ENCODE measurements at places on chromosomes 2 and 18.

DNA sequence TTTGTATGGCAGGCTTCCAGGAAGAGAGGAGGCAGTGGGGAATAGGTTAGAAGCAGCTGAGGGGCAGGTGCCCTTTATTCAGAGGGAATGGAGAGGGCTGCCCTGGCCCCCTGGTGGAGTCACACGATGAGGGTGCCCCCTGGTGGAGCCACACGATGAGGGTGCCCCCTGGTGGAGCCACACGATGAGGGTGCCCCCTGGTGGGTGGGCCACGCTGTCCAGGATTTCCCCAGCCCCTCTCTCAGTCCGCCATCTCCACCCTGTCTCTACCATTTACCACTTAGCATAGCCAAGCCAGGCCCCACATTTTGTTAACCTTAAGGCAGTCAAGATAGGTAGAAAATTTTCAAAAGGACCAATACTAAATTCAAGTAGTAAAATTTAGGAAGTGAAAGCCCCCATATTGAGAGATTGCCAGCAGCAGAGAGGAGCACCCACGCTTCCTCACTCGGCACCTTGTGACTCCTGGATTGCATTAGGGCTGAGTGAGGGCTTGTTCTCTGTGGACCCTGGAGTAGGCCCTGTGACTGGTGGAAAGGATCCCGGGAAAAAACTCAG, 10.4 kb upstream of the FAM228A start:
- peak; percentile 82 for DNase-seq

- DNase-seq: no peak
Measured at GRCh38 chr2:65146078-65146477, 16.2 kb upstream of the RAB1A start.

GRCh38 chr2:88307817-88308216, 137.7 kb downstream of the THNSL2 start:
- DNase-seq: peak; percentile 43

DNA sequence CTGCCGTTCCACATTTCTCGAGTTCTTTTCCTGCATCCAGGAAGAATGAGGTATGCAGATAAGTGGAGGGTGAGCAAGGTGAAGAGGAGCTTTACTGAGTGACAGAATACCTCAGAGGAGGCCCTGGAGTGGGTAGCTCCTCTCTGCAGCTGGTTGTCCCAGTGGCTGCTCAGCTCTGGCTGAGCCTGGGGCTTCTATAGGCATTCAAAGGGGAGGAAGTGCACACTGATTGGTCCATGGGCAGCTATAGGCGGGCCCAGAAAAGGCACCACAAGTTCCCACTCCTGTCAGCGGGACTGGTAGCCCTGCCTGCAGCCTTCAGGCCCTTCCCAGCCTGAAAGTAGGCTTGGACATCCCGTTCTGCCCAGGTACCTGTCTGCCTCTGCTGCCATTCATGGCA, 94.7 kb downstream of the DOK6 start:
- DNase-seq: no peak

DNA sequence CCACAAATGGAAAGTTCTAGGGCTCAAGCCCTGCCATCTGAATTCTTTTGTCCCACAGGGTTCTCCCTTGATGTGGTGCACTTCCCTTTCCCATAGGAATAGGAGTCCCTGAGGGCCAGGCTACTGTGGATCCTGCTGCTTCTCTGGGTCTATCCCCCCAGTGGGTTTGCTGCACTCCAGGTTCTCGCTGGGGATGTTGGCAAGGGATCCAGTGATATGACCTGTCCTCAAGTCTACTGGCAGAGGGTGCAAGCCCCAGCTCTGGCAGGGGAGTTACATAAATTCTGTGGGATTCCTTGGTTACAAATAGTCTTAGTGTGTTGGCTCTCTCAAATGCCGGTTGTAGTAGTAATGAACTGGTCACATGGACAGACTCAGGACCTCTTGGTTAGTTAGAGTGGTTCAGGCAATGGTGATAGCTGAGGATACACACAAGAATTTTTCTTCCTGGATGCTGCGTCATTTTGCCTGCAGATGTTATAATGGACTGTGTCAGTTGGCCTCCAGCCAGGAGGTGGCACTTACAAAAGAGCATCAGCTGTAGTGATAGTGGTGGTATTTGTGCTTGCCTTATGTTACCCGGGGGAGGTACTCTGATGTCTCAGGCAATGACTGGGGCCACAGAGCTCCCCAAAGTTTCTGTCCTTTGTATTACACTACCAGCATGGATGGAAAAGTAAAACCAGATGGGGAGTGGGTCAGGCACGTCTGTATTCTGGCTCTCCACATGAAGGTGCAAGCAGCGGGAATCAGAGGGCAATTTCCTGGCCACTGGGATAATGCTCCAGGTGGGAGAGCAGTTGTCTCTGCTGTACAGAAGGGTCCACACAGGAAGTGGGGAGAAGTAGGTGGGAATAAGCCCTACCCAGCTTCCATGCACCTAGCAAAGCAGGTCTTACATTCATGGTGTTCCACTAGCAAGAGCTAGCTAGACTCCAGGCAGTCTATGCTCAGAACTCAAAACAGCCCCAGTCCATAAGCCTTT, 267.9 kb downstream of the SOX11 start:
- DNase-seq: no peak

GRCh38 chr2:14616342-14616741, 16.2 kb upstream of the LRATD1 start:
- DNase-seq: no peak

- DNase-seq: no peak
Measured at GRCh38 chr2:216192931-216193330, 83.8 kb downstream of the XRCC5 start.

DNA sequence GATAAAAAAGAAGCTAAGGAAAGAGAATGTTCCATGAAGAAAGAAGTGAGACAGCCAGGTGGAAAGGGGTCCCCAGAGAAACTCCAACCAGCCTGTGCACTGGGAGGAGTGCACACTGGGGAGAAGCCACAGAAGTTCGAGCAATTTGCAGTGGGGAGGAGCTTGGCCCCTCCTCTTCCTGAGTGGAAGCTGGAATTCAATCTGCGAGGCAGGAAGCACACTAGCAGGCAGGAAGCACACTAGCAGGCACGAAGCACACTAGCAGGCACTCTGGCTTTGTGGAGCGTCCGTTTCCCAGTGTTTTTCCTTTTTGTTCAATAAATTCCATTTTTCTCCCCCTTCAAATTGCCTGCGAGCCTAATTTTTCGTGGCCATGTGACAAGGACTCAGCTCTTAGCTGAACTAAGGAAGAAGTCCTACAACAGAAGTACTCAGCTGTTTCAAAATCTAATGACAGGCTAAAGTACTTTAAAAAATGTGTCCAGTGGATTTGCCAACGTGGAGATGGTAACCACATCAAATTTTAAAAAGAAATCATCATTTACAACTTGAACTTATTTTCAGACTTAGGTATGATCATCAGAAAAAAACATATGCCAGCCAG, 21.4 kb upstream of the SPIRE1 start:
- no peak for DNase-seq

DNA sequence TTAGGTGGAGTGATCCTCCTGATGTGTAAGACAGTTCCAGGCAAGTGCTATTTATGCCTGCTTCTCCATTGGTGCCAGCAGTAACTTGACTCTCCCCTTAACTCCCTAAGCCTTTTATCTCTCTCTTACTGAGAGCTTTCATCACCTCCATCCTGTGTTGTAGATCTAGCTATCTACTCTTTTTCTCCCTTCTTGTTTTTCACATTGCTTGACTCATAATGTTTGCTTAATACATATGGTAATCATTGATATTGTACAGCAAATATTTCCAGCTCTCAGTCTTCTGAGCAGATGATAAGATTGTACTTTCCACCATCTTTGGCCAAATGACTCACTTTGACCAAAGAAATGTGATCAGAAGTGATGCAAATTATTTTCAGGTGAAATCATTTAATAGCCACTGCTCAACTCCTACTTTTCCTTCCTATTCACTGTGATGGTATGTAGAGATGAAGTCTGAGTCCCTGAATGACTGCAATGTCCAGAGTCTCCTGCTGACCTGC, 165.0 kb downstream of the PLCL1 start:
- no peak for DNase-seq

DNA sequence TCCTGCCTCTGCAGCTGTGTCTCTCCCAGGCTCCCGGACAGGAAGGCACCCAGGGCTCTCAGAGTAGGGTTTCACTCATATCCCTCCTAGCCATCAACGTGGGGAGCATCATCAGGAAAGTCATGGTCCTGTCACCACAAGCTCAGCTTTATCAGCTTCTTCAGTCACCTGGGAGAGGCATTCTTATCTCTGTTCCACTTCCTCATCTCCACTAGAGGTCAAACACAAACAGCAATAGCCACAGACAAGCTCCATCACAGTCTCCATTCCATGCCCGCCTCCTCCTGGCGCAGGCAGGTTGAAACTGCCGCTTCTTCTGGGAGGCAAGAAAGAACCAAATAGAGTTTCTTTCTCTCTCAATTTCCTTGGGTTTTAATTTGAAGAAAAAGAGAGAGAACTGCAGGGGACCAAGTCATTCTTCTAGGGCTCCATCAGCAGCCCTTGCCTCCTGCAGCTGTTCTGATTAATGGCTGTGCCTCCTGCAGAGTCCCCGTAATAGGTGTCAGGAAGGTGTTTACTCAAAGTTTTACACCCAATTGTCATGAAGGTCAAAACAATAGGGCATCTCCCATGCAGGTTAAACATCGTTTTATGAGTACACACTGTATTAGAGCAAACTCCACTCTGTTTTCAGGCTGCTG, 377.9 kb downstream of the TMEM182 start:
- no peak for DNase-seq

GRCh38 chr2:175595139-175595538, 406.9 kb downstream of the LNPK start:
- DNase-seq: no peak

GRCh38 chr2:171042253-171042969, 113.4 kb downstream of the GORASP2 start:
- no peak for DNase-seq

- no peak for DNase-seq
Measured at GRCh38 chr18:4445902-4446301, 9.2 kb downstream of the DLGAP1 start.

GRCh38 chr2:24107-24506, 22.2 kb downstream of the FAM110C start:
- DNase-seq: no peak

GRCh38 chr2:56801770-56802169, 618.0 kb downstream of the CCDC85A start:
- no peak for DNase-seq

DNA sequence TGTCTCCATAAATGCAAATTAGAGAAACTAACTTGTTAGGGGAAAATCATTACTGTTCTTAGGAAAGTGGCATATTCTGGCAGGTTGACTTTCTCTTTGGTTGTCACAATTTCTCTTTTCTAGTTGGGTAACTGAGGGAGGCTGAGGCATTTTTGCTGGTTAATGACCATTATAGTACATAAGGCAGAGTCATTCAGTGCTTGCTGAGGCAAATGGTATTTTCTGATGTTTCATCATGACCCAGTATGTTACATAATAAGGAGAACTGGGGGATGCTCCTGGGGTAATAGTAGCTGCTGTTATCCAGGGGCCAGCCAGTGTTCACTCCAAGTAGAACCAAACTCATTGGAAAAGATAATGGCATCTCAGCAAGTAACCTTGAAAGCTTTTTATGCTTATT, 62.3 kb downstream of the ITGA6 start:
- DNase-seq: no peak

DNA sequence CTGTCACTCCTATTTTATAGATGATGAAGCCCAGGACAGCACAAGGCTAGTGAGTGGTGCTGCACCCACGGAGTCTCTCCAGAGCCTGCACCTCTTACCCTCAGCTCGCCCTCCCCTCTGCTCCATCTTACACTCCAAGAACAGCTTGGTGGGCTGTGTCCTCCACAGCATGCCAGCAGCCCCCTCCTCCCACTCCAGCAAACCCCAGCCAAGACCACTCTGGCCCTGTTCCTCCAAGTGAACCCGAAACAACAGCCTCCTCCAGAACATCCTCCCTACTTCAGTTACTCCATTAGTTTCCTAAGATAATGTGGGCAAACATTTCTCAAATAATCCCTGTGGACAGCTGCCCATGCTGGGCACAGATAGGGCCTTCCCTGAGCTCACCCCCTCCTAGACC, 62.7 kb upstream of the KLF7 start:
- no peak for DNase-seq

GRCh38 chr2:70029814-70030409, 57.4 kb upstream of the PCBP1 start:
- no peak for DNase-seq

GRCh38 chr2:100161945-100162620, 19.7 kb upstream of the AFF3 start:
- no peak for DNase-seq

GRCh38 chr2:234198976-234199375, 148.5 kb downstream of the SPP2 start:
- no peak for DNase-seq

All from D341Med (cell line).